ENCODE measurements at places on chromosomes 3 and 15.
A peak's percentile ranks its signal among the peaks of the same experiment; 100 is the strongest.

DNA sequence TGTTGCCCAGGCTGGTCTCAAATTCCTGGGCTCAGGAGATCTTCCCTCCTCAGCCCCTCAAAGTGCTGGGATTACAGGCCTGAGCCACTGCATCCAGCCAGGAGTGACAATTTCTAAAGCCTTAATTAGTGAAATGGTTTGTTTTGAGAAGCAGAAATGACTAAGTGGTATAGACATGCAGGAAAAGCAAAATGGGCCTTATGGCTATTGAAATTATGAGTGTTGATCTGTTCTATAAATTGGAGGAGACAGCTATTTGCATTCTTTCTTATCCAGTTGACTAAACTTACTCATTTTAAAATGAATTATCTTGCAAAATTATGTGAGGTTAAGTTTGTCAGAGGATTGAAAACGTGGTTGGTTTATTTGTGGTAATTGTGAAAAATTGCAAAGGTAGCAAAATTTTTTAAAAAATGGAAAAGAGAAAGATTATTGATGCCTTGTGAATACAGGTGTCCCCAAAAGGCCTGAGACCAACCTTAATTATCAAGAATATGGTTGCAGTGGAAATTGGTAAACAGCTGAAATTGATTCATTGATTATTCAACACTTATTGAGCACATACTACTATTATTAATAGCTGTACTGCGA, 7.9 kb downstream of the RAP2B start:
- no peak for DNase-seq

DNA sequence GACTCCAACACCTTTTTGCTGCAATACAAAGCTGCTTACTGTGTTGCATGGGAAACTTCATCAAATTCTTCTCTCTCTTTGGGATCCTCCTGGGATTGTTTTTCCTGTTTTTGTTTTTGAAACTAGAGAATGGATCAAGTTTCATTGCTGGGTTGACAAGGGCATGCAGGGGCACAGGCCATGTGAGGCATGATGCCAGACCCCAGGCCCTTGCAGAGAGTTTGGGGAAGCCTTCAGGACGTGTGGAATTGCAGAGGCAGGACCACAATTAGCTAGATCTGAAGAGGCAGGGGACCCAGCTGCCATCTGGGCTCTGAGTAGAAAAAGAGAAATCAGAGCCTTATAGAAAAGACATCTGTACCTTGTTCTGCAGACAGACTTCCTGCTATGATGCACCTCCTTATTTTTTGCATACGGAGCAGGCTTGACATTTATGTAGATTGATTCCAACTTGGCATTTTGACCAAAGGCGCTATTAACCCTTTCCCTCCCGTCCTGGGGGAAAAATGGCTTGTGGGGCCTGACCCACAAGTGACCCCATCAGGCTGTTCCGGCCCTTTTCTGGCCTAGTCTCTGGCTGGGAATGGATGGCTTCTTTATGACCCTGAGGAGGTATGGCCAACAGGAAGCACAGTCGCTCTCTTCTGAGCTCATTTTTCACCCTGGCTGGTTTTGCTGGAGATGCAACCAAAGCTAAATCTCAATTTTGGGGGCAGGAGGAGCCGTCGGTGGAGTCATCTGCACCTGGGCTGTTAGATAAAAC, 44.3 kb upstream of the CHRNB4 start:
- DNase-seq: no peak

DNA sequence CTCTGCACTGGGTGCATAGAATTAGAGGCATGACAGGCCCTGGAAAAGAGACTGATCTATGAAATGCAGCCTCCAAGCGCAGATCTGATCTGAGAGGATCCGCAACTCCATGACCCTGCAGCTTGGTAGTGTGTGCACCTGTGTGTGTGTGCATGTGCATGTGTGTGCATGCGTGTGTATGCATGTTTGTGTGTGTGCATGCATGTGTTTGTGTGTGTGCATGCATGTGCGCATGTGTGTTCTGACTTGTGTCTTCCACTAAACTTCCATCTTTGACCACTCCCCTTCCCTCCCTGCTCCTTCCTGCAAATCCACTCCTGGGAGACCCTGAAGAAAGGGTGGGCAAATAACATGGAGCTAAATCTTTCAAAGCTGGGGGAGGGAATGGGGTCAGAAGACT, 256.9 kb downstream of the PLCL2 start:
- no peak for DNase-seq

GRCh38 chr15:43370310-43370974, 401 bp downstream of the ZSCAN29 start:
- no peak for DNase-seq

GRCh38 chr3:23209747-23210487, 6.8 kb downstream of the UBE2E2 start:
- no peak for DNase-seq

- no peak for DNase-seq
Measured at GRCh38 chr3:142356818-142357217, 91.0 kb downstream of the XRN1 start.

DNA sequence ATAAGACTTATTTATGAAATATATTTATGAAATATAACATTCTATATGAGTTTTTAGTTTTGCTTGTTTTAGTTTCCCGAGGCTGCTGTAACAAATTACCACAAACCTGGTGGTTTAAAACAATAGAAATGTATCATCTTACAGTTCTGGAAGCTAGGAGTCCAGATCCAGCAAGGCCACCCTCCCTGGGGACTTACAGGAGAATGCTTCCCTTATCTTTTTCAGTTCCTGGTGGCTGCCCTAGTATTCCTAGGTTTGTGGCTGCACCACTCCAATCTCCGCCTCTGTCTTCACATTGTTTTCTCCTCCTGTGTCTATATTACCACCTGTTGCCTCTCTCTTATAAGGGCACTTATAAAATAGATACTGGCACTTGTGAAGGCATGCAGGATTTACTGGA, 877.8 kb downstream of the TUSC7 start:
- no peak for DNase-seq

DNA sequence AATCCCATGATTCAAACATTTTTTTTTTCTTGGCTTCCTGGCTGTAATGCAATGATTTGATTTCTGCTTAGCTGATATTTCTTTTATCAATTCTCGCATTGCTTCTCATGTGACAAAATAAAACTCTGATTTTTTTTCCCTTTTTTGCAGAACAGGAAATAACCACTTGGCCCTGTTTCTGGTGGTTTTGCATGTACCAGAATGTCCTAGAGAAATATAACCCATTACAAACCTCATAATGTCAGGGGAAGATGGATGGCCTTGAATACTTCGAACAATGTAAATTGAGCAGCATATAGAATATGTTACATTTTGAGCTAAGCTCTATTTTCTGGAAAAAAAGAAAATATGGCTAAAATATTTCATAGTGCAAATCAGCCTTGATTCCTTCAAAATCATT, 275.6 kb downstream of the RAP2B start:
- no peak for DNase-seq

GRCh38 chr15:39095218-39095879, 485.5 kb upstream of the THBS1 start:
- DNase-seq: no peak

DNA sequence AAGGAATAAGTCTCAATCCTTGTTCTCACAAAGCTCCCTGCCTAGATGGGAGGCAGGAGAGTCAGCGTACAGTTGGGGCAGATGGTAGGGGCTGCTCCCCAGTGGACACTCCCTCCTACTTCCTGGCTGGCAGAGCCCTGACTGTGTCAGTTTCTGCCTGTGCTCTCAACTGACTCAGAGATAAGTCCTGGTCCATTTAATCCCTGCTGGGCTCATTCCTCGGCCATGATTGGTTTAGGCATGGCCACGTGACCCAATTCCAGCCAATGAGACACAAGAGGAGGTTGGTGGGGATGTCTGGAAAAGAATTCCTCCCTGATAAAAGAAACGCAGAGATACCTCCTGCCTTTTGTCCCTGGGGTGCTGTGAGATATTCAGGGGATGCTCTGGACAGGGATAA, 118.1 kb upstream of the SLC6A11 start:
- no peak for DNase-seq

DNA sequence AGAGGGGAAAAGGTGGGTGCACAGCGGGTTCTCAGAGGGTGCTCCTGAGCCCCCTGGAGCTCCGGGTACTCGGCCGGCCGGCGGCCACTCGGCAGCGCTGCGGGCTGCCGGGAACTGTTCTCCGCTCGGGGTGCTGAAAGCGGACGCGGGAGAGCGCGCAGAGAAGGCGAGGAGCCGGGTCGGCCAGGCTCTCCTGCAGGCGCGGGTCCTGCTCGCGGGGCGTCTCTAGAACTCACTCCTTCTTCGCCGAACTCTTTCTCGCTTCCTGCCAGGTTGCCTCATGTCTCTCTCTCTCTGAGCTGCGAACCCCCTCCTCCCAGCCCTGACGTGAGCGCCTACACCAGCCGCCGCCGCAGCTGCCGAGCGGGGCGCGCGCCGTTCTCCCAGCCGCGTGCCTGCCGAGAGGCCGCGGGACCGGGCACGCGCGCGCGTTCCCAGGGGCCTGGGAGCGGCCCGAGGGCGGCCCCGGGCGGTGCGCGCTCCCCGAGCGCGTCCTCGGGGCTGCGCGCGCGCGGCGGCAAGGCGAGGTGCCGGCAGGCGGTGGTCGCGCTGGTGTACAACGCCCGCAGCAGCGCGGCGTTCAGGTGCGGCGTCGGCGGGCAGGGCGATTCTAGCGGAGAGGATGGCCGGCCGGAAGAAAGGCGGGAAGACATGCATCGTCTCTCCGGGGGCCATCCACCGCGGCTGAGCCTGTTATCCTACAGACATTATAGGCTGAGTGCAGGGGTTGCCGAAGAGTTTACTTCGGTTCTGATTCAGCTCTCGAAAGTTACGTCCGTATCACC, at the start of gene PEX5L:
TSS of gene PEX5L (minus strand) at position 267 of the 785 bp plus-strand sequence. CDS start 338 bp downstream, outside the sequence.
- peak; percentile 46 for DNase-seq

DNA sequence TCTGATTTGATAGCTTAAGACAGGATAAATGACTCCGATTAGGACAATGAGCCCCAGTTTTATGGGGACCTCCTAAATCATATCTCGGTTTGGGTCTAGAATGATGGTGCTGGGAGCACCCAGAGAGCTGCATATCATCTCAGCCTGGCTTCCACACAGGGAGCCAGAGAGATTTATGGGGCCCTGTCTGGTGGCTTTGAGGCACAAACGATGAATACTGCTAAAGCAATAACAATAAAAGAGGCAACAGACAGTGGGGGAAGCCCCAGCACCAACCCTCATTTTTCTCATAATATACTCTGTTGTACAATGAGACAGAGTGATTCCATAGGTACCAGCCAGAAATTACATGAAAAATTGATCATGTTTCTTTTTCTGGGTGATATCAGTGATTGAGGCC, 889.0 kb upstream of the CFAP20DC start:
- DNase-seq: no peak

DNA sequence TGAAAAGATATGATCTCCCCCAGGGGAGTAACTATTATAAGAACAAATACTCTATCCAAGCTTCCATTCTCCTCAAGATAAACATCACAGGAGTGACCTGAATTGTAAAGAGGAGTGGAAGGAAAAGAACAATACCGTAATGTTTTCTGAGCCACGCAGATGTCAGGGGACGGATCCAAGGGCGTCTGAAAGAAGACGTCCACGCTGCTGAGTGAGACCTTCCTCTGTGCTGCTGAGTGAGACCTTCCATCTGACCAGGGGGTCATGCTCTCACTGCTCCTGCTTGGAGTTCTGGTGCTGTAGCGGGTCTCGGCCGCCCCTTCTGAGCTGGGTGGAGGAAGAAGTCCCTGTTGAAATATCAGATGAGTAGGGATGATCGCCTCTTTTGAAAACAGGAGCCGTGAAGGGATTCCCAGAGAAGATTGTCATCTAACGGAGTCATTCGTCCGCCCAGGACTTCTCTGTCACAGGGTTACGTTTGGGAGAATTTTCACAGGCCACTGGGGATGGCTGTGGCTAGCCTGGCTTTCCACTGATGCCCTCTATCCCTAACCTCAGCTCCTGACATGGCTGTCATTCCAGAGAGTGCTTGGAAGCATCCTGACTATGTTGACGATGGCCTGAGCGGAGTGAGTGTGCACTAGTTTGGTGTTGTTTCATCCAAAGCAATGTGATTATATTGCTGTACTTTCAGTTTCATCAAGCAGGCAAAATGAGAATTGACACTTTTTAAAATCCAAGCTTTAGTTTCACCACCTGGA, 184.9 kb downstream of the APBA2 start:
- DNase-seq: no peak

GRCh38 chr3:72318504-72319193, 529.6 kb downstream of the SHQ1 start:
- no peak for DNase-seq

GRCh38 chr3:153970741-153971347, 150.3 kb upstream of the ARHGEF26 start:
- DNase-seq: no peak

GRCh38 chr3:107942244-107942643, 148.6 kb downstream of the CD47 start:
- no peak for DNase-seq

GRCh38 chr15:72844067-72844466, 60.5 kb upstream of the ADPGK start:
- DNase-seq: no peak

- DNase-seq: no peak
Measured at GRCh38 chr15:42264795-42265194, 8.2 kb upstream of the GANC start.

GRCh38 chr3:36214460-36214859, 165.8 kb upstream of the STAC start:
- DNase-seq: no peak

DNA sequence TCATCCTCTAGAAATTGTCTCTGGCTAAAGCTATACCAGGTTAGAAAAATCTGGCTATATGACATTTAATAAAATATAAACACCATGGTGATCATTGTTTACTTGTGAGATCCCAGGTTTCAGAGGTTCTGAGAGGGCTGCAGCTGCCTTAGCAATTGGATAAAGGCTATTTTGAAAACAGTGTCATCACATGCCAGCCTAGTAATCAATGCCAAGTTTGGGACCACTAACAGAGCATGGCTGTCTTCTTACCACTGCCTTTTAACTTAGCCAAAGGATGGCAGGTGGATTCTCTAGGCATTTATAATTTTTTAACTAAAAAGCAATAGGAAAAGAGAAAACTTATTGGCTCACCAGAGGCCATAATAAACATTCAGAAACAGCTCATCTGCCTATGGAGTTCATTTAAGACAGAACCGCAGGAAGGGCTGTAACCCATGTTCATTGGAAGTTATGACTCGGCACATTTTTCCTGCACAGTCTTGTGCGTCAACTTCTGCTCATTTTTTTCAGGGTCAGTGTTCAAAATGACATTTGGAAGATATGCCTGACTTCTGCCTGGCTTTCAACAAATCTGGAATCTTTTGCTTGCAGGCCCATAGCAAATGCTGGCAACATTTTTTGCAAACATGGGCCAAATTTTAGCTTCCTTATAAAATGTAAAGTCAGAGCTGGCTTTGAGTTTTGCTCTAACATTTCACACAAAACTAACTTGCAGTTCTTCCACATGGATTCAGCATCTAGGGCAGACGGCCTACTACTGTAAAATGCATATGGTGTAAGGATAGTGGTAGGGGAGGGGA, 476.0 kb upstream of the TBL1XR1 start:
- no peak for DNase-seq

GRCh38 chr15:40763801-40764628, at the start of gene GCHFR:
Gene GCHFR (plus strand): TSS chr15:40764068. CDS start chr15:40764181, 113 bp downstream.
- no peak for DNase-seq

GRCh38 chr15:60091157-60091556, 87.0 kb downstream of the FOXB1 start:
- DNase-seq: no peak

DNA sequence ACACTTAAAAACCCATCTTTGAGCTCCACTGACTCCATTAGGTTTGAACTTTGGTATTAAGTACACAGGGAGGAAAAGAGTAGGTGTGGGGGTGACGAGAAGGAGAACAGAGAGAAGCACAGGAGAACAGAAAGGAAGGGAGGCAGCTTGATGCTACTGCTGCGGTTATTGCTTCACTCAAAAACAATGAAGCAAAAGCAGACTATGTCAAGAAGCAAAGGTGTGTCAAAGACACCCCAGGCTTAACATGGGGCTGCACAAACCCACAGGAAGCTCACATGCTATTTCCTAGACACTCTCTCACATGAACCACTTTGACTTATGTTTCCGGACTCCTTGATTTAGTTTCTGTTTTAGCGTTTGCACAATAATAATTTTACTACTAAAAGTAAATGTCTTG, 961.0 kb upstream of the CFAP20DC start:
- no peak for DNase-seq

All from anterior cingulate cortex (tissue), 58 donors.